Effector memory CD8-positive, alpha-beta T cell (primary cell): ENCODE measurements at places on chromosomes 16 and 17.
A peak's percentile ranks its signal among the peaks of the same experiment; 100 is the strongest.

DNA sequence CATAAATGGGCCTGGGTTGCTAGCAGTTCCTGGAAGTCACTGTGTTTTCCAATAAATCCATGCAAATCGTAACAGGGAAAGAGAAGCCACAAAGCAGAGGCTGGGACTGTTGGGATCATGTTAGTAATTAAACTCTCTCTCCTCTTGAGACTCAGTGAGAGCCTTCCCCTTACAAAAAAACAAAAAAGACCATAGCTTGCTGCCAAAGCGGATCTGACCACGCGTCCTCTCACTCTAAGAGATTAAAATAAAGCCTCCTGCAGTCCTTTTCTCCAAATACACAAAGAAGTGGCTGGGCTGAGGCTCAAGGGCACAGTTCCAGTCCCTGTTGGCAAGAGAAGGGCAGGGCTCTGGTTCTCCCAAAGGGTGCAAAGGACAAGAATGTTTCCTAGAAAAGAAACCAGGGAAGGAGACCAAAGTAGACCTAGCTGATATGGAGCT, 38.5 kb downstream of the PIGL start:
- no peak for DNase-seq

DNA sequence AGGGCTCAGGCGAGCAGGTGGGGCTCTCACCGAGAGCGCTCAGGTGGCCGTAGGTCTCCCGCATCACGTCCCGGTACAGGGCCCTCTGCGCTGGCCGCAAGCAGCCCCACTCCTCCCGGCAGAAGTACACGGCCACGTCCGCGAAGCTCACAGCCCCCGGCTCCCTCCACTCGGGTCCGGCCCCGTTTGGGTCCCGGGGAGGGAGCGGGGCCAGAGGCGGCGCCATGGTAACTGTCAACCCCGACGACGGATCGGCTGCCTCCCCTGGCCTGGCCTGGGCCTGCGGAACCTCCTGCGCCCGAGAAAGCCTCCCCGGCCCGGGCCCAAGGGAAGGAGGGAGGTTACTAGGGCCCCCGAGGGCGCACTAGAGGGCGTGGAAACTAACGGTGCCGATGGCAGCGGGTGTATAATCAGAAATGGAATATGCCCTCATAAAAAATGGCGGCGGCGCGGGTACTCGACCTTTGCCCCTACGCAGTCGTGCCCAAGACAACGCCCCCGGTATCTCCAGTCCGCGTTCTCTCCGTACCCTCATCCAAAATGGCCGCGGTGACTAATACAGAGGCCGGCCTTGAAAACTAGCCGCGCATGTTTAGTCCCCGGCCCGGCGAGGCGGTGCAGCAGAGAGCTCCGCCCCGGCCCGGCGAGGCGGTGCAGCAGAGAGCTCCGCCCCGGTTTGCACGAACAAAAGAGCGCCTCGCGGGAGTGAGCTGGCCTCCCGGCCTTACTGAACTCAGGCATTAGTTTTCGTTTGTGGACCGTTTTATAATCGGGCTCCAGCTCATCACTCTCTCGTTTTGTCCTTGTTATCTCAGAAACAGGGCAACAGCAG, at the start of gene ZNF764:
ZNF764 (minus strand) TSS at position 418 of the 832 bp plus-strand sequence; CDS start at position 226, 192 bp downstream.
- DNase-seq: peak; percentile 93

DNA sequence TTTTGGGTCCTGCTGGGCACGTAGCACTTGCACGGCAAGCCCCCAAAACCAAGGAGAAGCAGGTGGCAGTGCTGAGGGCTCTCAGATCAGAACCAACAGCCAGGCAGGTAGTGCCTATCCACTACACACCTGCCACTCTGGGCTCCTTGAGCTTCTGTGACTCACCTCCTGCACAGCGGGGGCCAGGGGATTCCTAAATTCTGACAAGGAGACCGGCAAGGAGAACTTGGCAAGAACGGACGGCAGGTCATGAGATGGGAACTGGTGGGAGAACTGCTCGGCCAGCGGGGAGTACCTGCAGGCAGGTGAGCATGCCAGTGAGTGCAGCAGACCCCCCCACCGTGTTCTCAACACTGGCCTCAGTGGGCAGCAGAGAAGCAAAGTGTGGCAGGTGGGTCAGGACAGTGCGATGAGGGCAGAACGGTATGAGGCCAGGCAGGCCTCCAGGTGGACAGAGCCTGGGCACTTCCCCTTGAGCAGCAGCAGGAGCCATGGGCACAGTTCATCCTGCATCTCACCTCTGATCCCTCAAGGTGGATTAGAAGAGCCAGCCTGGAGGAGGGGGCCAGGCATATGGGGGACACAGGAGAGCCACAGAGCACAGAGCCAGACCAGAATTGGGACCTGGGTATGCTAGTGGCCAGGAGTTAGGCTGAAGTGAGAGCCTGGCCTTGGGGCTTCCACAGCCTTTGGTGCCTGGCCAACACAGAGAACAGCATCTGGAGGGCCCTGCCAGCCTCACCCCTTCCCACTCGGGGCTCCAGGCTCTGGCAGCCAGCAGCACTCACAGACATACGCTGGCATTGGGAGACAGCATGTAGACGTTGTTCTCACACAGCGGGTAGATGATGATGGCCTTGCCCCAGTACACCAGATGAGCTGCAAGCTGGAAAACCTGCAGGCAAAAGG, 14.7 kb downstream of the MPG start:
- no peak for DNase-seq

DNA sequence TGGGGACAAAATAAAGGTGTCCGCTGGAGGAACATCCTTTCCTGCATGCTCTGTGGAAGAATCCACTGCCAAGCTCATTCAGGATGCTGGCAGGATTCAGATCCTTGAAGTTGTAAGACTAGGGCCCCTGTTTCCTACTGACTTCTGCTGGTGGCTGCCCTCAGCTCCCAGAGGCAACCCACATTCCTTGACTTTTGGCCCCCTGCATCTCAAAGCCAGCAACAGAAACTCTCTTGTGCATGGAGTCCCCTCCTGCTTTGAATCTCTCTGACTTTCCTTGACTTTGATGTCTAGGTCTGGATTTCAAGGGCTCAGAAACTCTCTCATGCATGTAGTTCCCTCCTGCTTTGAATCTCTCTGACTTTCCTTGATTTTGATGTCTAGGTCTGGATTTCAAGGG, 461.5 kb downstream of the WWOX start:
- DNase-seq: no peak

- no peak for DNase-seq
Measured at GRCh38 chr17:70138291-70138865, 31.0 kb upstream of the KCNJ2 start.
